ENCODE measurements at places on chromosomes 6 and 20.

- DNase-seq = peak; percentile 35
Observed at GRCh38 chr6:13762611-13763441, 51.2 kb upstream of the RANBP9 start.

- no peak for DNase-seq
Observed at GRCh38 chr20:19249106-19249879, 36.9 kb downstream of the SLC24A3 start.

DNA sequence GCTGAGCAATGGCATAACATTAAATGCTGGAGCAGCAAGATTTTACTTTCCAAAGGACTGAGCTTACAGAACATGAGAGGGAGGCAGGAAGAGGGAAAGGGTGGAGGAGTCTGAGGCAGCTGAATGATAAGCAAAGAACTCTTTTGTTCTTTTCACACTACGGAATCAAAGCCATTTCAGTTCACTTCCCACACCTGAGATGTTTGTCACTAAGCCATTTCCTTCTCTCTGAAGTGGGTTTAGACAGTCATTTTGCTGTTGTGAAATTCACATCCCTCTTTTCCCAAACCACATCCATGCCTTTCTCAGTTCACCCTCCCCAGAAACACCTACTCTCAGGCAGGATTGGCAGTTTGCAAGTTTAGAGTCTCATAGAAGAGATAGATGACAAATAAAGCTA is 267.9 kb downstream of the ADGRG6 start:
- no peak for DNase-seq

DNA sequence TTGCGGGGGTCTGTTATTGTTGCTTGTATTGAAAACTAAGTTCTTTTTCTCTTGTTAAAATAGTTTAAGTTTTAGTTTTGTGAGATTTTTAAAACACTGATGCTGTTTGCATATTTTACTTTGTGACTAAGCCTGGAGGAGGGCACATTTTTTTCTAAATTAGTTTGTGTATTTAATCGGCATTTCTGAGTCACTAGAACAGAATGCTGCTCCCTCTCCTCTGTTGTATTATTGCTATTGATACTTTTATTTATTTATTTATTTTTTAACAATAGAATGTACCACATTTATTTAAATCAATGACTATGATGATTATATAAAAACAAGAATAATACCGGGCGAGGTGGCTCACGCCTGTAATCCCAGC is 5.1 kb upstream of the FAM50B start:
- no peak for DNase-seq

DNA sequence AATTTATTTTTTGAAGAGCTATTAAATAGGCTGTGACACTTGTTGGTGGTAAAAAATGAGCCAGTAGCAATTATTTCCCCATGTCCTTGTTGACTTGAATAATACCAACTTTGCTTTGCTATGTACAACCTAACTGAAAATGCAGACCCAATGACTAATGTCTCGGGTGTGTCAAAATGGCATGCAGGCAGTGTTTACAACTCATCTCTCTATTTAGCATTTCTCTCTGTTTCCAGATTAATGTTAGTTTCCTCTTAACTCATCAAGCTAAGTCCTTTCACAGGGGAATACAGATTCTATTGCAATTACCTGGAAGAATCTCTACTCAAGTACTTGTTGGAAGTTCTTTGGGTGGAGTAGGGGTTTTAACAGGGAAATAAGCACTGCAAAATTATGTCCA is 504.4 kb downstream of the BCKDHB start:
- no peak for DNase-seq

GRCh38 chr20:61806314-61806713 is 259.4 kb downstream of the TAF4 start:
- no peak for DNase-seq

- no peak for DNase-seq
Observed at GRCh38 chr20:45246109-45246508, 8.3 kb downstream of the SLPI start.

- no peak for DNase-seq
Observed at GRCh38 chr6:164690241-164690640, 619.2 kb downstream of the C6orf118 start.

DNA sequence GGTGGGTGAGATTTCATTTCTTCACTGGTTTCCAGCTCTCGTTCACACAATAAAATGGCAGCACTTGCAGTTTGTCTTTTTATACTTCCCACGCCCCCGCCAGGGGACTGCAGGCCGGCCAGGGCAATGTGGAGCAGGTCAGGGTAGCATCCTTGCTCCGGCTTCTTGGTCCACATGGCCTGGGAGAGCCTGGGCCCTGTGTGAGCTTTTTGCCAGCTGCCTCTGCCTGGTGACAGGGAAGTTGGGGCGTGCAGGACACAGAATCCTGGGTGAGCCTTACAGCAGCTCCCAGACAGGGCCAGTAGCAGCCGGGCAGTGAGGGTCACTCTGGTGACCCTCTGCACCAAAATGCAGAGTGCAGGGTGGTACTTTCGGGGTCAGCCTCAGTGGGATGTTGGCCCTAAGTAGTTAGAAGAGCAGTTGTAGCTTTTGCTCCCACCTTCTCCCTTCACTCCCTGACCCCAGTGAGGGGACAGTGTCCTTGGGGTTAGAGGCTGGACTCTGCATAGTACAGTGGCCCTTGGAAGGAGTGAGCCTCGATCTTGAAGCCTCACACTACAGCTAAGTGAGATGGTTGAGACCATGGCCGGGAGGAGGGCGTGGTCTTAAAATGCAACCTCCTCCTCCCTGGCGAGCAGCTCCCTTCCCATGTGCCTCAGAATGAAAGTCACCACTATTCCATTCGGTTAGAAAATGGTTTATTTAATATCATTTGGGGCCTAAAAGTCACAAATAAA is 23.8 kb downstream of the PYGB start:
- DNase-seq = no peak
